Glutamatergic neuron (in vitro differentiated cells): ENCODE measurements at places on chromosomes 2 and 18.

DNA sequence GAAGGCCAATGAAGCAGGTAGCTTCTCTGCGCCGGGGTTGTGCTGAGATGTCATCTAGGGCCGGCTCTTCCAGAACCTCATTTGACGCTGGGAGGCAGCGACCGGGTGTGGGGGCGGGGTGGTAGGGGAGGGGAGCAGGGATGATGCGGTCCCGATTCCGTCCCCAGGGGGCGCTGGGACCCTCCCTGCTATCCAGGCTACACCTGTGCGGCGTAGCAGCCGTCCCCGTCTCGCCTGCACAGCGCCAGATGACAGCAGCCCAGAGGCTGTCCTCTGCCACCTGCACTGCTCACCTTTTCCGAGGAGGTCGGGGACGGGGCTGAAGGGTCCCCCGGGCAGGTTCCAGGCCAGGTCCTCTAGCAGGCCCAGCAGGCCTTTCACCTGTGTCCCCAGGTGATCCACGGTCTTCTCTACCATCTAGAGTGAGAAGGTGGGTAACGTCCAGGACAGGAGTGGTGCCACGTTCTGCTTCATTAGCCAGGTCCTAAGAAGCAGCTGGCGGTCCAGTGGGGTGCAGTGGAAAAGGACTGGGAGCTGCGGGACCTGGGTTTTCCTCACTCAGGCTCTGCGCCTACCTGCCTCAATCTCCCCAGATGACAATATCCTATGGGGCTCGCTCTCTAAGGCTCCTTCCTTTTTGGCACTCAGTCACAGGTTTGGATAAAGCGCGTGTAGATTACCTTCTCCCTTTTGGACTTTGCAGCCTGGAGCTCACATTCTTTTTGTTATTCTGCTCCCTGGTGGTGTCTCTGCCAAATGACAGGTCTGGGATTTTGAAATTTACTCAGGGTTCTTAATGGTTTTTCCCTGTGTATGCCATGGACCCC, 56.0 kb upstream of the RAB6C start:
- peak; percentile 67 for DNase-seq

- DNase-seq = no peak
Observed at GRCh38 chr2:186544255-186544675, 45.6 kb upstream of the ITGAV start.

DNA sequence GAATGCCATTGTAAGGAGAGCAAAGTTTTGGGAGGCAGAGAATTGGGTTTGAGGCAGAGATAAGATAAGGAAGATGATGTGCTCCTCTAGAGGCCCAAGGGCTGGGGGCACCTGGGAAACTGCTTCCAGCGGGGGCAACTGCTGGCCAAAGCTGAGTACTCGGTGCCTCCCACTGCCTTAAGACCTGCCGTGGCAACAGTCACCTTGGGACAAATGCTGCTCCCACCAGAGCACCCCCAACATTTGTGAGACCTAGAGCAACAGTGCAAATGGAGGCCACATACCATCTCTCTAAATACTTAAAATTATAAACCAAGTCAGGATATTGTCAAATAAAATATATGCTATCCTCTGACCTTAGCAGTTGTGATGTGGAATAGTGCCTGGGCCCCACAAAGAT, 127.1 kb downstream of the CAPN13 start:
- DNase-seq = no peak

DNA sequence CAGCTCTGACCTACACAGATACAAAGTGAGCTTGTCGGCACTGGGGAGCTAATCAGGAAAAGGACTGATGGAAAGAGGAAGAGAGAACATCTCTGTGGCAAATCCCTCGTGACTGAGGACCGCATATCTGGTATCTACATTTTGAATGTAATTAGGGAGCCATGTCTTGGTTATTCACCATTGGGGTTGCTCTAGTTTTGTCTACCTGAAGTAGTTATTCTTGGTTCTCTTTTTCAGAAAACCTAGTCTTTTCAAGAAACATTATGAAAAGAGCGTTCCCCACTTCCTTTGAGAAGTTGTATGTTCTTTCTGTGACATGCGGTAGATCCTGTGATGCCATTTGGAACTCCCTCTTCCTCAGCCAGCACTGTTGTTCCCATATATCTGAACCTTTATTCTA, 104.4 kb downstream of the DOCK10 start:
- no peak for DNase-seq

DNA sequence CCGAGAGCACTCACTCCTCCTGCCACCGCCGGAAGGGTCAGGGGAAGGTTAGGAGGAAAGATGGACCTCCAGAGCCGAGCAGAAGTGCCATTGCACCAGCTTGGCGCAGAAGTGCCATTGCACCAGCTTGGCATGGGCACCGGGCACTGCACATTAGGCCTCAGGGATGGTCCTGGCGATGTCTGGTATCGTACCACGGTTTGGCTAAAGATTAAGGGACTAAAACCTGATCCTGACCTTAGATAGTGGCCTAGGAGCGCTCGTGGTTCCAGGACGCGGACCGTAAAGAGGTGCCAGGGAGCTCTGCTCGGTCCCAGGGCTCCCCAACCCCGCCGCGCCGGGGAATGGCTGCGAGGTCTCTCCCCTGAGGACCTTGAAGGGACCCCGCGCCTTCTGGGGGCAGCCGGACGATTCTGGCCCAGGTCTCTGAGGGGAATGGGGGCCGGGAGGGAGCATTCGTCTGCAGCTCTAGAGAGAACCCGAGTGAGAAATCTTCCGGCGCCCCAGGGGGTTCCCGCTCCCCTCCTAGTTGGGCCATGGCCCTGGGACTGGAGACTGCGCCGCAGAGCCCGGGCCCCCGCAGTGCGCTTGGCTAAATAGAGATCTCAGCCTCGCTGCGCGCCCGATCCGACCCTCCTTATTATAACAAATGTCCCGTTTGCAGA, 1.8 kb downstream of the PAX8 start:
- DNase-seq = no peak

DNA sequence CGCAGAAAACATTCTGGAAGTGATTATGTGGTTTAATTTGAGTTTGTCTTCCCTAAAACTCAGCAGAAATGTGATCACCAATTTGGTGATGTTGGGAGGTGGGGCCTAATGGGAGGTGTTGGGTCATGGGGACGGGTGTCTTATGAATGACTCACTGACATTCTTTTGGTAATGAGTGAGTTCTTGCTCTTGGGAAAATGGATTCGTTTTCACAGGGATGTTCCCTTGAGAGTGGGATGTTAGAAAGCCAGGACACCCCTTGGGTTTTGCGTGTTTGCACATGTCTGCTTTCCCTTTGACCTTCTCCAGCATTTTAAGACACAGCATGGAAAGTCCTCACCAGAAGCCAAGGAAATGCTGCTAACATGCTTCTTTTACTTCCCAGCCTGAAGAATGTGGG, 321.5 kb upstream of the NT5C1B start:
- DNase-seq = no peak

- no peak for DNase-seq
Observed at GRCh38 chr2:159118859-159119500, 150.5 kb downstream of the TANC1 start.

DNA sequence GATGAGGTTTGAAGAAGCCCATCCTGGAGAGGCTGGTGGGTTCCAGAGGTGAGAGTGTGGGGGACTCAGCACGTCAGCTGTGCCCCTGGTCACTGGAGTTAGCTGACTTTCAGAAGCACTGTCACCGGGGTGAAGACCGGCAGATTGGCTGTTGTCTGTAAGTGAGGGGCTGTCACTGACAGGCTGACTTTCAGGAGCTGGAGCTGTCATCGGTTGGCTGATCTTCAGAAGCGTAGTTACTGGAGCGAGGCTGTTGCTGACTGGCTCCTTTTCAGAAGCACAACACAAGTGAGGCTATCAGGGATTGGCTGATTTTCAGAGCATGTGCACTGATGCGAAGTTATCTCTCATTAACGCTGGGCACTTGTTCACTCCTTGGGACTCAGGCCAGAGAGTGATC, 738.4 kb upstream of the ID2 start:
- DNase-seq = no peak

DNA sequence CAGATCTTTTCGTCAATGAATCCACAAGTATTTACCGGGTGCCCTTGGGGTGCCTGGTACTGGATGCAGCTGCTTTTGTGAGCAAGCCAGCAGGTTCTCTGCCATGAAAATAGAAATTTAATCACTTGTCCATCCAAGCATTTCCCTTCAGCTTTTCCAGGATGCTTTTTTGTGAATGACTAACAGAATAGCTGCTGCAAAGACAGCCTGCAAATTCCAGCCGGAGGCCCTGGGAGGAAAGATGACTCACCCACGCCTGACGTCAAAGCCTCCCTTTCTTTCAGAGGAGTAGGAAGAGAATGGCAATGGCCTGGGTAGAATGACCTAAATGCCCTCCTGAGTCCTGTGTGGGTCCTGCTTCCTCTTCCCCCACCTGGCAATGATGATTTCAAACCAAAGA, 111.9 kb downstream of the AP1S3 start:
- DNase-seq = peak; percentile 62

DNA sequence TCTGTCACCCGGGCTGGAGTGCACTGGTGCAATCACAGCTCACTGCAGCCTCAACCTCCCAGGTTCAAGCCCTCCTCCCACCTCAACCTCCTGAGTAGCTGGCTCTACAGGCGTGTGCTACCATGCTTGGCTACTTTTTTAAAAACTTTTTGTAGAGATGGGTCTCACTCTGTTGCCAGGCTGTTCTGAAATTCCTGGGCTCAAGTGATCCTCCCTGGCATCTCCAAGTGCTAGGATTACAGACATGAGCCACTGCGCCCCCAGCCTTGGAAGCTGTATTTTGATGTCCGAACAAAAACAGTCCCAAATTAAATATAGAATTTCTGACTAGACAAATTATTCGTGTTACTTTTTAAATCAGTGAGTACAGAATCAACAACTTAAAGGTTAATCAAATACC, 97.4 kb downstream of the ZNF516 start:
- no peak for DNase-seq

DNA sequence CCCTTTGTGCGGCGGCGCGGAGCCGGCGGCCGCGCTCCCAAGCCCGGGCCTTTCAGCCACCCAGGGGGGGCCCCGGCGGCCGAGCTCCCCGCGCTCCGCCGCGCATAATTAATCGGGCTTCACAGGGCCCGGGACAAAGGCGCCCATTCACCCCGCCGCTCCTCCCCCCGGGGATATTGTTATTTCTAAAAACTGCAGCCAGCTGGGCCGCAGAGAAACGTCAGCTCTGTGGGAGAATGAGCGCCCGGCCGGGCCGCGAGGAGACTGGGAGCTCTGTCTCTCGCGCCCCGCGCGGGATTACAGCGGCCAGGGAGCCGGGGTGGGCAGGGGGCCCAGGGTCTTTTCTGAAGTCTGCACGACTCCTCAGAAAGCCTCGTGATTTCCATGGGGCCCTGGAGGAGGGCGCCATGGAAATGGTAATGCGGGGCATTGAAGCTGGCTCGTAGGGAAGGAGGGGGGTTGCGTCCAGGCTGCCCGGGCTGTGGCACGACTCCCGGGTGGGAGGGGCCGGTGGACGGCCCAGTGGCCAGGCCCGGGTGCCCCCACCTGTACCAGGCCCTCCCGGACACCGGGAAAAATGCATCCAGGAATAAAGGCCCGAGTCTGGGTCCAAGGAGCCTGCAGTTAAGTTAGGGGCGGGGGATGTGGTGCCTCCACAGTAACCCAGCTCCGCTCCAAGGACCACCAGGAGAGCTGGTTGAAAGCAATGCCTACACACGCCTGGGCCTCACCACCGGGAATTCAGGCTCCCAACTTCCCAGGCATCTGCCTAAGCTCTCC, 125.3 kb downstream of the ZFP36L2 start:
- DNase-seq = peak; percentile 47

DNA sequence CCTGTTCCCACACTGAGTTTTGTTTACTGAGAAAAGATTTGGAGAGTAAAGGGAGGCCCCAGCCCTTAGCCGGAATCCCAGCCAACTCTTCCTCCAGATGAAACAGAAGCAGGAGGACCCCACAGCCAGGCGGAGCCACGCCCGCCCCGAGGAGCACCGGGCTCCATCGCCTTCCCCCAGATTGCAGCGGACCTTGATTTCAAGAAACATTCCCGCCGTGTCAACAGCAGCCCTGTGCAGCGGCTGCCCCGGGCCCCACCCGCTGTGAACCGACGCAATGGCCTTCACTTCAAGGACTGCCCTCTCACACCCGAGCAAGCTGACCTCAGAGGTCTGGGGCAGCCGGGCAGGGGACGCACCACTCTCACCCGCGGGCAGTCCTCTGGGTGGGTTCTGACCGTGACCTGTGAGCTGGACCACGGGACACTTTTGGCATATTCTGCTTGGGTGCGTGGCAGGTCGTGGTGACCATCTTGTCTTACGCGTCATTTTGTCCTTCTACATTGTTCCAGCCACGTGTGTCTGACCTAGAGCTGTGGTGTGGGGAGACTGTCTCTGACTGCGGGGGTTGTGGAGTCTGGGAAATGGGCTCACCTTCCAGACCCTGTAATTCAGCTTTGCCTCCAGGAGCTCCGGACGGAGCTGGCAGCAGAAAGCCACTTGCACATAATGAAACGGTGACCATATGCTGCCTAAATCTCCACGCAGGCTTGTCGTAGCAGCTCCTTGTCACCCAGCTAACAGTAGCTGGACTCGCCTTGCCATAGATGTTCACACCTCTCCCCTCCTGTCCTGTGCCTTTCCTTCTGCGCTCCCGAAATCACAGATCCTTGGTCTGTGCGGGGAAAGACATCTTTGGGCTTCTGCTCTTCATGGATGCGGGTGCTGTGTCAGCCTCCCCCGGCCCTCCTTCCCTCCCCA, 32.0 kb upstream of the INHBB start:
- DNase-seq = peak; percentile 7

DNA sequence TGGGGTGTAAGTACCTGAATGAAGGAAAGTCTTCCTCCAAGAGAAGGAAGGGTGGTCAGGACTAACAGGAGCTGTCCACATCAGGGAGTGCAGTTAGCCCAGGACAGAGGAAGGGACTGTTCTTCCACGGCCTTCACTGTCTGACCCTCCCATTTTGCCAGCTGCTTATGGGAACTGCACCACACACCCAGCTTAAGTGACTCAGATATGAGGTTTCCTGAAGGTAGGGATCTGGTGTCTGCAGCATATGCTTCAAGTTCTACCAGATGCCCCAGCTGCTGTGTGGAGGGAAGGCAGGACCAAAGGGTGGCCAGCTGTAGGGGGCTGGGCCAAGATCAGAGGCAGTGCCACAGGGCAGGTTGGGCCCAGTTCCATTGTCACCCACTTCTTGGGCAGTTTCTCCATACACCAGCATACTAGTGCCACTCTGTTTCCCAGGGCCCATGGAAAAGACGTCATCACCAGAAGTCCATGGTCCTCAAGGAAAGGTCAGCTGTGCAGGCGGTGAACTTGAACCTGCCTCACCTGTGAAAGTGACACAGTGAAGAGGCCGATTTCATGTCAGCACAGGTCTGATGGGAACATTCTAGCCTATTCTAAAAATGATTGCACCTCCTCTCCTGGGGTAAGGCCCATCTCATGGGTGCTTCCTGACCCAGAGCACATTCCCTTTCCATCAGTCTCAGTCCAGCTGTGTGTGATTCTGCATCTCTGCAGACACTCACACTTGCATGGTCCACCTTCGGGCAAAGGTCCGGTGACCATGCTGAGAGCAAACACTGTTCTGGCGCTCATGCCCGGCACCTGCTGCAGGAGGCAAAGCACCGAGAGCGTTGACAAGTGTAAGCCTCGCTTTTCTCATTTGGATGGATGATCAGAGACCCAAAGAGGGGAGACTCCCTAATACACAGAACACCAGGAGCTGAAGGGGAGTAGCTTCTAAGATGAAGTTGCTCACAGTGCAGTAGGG, 68.0 kb downstream of the ACAA2 start:
- DNase-seq = no peak

- no peak for DNase-seq
Observed at GRCh38 chr2:126382998-126383397, 273.0 kb upstream of the GYPC start.
